ENCODE measurements at places on chromosomes 7 and 10.

DNA sequence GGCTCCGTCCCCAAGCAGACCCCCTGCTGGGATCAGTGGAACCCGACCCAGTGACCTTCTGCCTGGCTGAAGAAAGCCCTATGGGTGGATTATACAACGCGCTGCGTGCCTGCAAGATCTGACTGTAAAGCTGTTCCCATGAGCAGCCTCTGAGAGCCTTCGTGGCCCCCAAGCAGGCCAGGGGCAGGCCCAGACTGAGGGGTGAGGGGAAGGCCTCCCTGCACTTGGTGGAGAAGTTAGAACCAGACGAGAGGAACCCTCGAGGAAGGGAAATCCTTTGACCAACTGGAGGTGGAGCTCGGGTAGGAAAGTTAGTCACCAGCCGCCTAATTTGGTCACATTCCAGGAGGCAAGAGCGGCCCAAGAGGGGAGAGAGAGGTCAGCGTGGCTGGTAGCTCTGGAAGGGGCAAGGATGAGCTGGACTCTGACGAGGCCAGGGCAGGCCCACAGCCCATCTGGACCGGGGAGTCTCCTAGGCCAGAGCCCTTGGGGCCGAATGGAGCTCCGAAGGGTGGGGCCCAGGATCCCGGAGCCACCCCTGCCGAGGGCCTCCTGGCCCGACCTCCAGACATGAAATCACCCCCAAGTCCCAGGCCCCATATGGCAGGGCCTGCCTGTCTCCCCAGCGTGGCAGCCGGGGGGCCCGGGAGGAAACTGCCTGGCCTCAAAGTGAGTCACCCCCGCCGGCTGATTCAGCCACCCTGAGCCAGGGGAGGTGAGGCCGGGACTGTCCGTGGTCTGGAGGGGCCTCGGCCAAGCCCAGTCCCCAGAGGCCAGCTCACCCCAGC lies 23.3 kb upstream of the PDGFA start:
- peak; percentile 33 for DNase-seq

DNA sequence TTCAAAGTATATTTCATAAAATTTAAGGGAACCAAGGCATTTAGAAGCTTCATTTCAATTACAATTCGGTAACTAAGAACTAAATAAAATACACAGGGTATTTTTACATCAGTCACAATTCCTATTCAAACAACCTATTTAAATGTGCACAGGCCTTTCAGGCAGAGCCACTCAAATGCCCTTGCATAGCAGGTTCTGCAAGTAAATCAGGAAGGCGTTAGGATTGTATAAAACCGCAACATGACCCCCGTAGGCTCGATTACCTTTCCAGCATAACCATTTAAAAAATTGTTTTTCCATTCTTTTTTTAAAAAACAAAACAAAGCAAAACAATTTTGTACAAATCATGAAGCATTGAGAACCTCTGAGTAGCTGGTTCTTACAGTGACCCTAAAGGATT lies 289.9 kb upstream of the SP8 start:
- no peak for DNase-seq

DNA sequence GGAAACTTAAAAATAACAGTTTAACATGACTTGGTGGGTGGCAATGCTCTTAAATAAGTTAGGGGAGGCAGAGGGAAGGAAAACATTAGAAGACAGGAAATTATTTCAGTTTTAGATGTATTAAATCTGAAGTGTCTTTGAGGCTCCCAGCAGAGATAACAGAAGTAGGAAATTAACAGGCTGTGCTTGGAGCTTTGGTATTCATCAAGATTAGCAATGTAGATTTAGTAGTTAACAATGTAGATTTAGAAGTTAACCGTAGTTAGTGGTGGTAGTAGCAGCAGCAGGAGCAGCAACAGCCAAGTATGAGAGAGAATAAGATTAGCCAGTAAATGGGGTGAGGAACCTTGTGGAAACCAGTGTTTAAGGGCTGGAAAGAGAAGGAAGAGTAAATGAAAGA lies 48.7 kb upstream of the UBN2 start:
- no peak for DNase-seq

DNA sequence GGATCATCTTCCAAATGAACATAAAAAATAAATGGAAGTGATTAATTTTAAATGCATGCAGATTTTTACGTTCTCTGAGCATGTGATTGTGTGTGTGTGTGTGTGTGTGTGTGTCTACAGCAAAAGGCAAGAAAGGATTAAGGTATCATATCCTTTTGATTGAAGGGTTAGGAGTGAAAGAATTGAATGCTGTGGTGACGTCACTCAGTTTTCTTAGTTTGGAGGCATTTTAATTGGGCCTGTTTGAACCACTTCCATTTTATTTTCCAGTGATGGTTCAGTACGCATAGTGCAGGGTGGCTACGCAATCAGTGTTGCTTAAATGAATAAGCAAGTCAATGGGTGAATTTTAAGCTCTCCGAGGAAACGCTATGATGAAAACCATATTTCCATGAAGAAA lies 31.3 kb downstream of the TACC2 start:
- no peak for DNase-seq

- no peak for DNase-seq
These were observed 93.6 kb downstream of the SNX10 start for GRCh38 chr7:26385240-26385639.

DNA sequence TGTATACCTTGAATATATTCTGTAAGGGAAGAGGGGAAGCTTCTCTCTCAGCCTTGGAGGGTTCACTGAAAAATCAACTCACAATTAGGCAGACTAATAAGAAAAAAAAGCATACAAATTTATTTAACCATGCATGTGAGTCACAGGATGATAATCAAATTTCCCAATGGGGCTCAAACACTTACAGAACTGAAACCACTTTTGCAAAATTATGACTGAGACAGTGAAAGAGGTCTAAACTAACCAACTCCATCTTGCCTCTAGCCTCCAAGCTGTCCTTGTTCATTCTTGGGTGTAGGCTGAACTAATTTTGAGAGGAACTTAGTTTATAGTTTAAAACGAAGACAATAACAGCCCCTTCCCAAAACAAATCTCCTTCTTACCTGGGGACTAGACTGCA lies 618.3 kb upstream of the AUTS2 start:
- no peak for DNase-seq

- peak; percentile 20 for DNase-seq
These were observed 551 bp downstream of the KCND2 start for GRCh38 chr7:120273476-120273975.

- DNase-seq, result no peak
These were observed 757.3 kb upstream of the AUTS2 start for GRCh38 chr7:68840991-68841390.

- peak; percentile 38 for DNase-seq
These were observed 74.0 kb downstream of the INHBA start for GRCh38 chr7:41628901-41629300.

DNA sequence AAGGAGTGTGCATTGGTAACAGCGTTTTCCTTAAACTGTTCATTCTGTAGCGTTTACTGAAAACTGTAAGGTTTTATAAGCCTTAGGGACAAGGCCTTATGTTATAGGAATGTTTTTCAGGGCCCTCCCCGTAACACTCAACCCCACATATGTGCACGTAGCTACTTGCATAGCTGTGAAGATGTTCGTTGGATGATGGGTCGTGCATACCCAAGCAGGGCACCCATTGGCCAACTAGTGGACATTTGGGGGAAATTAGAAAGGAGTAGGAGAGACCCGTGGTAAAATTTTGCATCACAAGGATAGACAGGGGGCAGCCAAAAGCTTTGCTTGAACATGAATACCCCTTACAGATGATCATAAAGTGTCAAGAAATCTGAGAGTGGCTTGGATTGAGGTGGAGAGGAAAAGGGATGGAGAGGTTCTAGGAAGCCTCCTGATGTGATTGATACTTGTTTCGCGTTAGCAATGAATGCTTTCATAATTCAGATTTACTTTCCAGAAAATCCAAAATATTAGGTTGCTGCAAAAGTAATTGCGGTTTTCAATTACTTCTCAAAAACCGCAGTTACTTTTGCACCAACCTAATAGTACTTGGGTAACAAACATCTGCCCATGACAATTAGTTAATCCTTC lies 878 bp downstream of the SEC61A2 start:
- peak; percentile 59 for DNase-seq

GRCh38 chr10:18527687-18528086 lies 123.7 kb downstream of the NSUN6 start:
- DNase-seq, result no peak

DNA sequence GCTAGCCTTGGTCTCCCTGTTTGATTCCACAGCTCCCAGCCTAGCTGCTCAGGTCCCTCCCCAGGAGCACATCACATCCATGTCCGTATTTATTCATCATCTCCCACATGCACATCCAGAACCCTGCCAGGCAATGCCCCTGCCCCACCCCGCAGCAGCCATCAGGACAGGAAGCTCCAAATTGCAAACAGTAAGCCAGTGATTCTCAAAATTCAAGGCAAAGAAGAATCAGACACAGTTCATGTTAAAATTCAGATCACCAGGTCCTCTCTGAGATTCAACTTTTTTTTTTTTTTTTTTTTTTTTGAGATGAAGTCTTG lies 17.7 kb downstream of the LRRC20 start:
- no peak for DNase-seq

- no peak for DNase-seq
These were observed 82.0 kb downstream of the ARL4A start for GRCh38 chr7:12769444-12769843.

DNA sequence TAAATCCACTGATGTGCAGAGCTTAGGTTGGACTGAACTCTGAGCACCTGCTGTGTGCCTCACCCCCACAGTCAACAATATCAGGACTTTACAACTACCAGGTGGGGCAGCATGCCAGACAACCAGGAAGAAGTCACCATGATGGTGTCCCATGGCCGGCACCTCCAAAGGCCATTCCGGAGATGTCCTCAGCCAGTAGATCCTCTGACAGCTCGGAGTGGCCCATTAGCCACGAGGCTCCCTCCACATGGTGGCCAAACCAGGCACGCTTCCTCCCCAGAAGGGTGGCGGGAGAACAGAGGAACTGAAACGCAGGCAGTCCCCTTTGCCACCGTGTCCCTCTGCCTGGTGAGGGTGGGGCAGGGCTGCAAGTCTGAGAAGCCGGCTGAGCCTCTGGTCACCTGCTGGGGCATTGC lies 390.0 kb downstream of the TNS3 start:
- DNase-seq, result no peak

DNA sequence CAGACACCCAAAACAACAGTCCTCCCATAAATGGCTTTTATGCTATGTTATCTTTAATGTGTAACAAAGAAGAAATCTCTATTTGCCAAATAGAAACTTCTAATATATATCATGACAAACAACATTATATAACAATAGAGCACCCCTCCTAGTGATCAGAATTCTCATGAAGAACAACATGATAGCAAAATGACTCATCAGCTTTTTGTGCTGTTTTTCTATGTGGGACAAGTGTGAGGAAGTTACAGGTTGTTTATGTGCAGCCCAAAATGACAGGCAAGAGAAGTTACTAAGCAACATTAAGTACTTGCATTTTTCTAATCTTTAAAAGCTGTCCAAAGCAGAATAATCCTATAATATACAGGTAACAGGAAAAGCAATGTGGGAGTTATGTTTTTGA lies 7.7 kb downstream of the DGKB start:
- no peak for DNase-seq

DNA sequence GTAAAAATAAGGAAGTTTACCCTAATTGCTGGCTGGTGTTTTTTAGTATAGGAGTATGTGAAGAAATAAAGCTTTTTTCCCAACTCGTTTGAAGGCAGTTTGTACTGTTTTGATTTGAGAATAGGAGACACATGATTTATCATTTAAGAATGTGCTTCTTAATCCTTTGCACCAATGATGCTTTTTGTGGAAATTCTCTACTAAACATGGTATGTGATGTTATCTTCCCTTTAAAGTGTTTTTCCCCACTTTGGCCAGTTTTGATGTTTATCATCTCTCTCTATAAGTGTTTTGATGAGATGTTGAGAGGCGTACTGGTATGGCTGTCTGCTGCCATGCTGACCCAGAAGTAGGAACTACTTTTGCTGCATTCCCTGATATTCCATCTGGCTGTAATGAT lies 85.1 kb downstream of the SUGCT start:
- peak; percentile 57 for DNase-seq

- DNase-seq, result no peak
These were observed 46.1 kb downstream of the TNPO3 start for GRCh38 chr7:129008645-129009414.

DNA sequence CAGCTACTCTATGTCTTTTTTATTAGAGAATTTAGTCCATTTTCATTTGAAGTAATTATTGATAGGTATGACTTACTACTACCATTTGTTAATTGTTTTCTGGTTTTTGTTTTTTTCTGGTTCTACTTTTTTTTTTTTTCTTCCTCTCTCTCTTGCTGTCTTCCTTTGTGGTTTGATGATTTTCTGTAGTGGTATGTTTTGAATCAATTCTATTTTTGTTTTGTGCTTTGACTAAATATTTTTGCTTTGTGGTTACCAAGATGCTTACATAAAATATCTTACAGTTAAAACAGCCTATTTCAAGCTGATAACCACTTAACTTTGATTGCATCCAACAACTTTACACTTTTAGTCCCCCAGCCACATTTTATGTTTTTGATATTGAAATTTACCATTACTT lies 3.3 kb upstream of the OR2F2 start:
- no peak for DNase-seq

DNA sequence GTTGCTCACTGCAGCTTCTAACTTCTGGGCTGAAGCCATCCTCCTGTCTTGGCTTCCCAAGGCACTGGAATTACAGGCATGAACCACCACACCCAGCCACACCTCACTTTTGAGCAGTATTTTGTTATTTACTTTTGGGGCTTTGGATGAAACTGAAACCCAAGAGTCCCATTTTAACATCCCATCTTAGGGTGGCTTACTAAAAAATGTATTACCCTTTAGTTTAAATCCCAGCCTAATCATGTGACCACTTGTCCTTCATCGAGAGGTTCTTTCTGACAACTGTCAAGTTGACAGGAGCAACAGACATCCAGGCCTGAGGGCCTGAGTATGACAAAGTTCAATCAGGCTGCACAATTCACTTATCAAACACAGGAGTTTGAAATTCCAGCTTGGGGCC lies 33.6 kb downstream of the C10orf67 start:
- DNase-seq, result no peak

GRCh38 chr10:31749981-31750840 lies 178.4 kb downstream of the ARHGAP12 start:
- no peak for DNase-seq

DNA sequence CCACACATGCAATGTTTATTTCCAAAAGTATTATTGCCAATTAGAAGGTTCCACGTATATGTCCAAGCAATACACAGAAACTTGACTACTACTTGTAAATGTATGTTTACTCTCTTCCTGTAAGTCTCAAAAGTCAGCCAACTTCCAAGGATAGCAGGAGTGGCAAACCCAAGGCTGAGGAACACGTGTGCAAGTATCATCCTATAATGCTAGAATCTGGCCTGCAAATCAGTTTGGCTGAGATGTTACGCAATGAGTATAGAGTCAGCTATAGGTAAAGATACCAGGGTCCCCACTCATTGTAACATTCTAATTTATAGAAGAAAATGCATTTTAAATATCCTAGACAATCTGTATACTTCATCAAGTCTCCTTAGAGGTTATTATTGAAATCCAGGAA lies 34.7 kb downstream of the CYTH3 start:
- DNase-seq, result no peak

- DNase-seq, result peak; percentile 44
These were observed 47.0 kb upstream of the ZNF107 start for GRCh38 chr7:64618785-64619456.

- DNase-seq, result no peak
These were observed 213.9 kb downstream of the ELFN1 start for GRCh38 chr7:1883834-1884582.

- no peak for DNase-seq
These were observed 44.9 kb downstream of the DLG5 start for GRCh38 chr10:77881636-77882035.

Data from foreskin keratinocyte (primary cell).